ENCODE measurements at places on chromosomes 16 and 17. TPM values are rescaled to one million over a fixed set of nuclear protein-coding genes. Genes with fewer than 3 reads are reported as not detected.

- DNase-seq: no peak
- H3K27me3 ChIP-seq: no peaks in the 10 kb centered on the region
- H3K27ac ChIP-seq: no peak overlapping the region
- H3K4me3 ChIP-seq: no peak overlapping the region
Measured at GRCh38 chr16:11109566-11109965, 146.4 kb downstream of the SOCS1 start.

GRCh38 chr17:51419476-51419875 is 159.1 kb downstream of the UTP18 start:
- H3K4me1 ChIP-seq: no peaks in the 10 kb centered on the region
- H3K36me3 ChIP-seq: no peaks in the 10 kb centered on the region
- DNase-seq: no peak
- no peak overlapping the region for H3K27ac ChIP-seq

- no peaks in the 10 kb centered on the region for H3K36me3 ChIP-seq
- H3K4me3 ChIP-seq: no peak overlapping the region
- H3K27ac ChIP-seq: no peak overlapping the region
Measured at GRCh38 chr16:28910086-28911031, 14.7 kb downstream of the RABEP2 start.

DNA sequence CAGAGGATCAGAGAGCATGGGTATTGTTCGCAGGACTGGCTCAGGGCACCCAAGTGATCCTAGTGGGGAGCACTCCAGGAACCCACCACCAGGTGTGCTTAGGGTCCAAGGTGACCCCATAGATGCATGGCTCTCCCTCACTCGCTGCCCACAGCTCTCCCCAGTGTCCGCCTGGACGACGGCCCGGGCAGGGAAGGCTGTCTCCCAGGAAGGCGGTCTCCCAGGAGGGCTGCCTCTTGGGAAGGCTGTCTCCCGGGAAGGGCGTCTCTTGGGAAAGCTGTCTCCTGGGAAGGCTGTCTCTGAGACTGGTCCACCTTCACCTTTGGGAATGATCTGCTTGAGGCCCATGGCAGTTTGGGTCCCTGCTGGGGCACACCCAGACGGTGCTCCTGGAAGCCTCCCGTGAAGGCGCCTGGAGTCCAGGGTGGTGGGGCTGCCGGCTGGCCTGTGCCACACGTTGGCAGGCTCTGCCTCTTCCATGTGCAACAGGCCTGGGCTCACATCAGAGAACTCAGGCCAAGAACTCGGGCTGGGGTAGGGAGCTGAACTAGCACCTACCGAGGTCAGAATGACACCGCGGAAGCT is 5.0 kb downstream of the ECI1 start:
- H3K4me3 ChIP-seq: no peak overlapping the region
- H3K27me3 ChIP-seq: no peaks in the 10 kb centered on the region
- no peak overlapping the region for H3K27ac ChIP-seq

DNA sequence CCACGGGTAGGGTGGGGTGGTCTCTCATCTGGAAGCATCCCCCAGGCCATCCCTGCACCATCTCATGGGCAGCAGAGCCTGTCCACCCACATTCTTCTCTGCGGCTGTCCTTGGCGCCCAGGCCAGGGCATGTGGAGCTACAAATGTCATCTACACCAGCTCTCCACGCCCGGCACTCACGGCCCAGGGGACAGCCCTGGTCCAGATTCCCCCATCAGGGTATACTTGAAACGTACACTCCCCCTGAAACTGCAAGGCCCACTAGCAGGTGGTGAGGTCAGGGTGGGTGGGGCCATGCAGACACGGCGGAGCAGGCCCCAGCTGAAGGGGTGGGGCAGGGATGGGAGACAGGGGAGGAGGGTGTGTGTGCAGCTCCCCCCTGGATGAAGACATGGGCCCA is 3.2 kb upstream of the SOX8 start:
- no peak overlapping the region for H3K4me3 ChIP-seq
- no peak for DNase-seq
- H3K4me1 ChIP-seq: peaks cover 79% of the 10 kb centered on the region

DNA sequence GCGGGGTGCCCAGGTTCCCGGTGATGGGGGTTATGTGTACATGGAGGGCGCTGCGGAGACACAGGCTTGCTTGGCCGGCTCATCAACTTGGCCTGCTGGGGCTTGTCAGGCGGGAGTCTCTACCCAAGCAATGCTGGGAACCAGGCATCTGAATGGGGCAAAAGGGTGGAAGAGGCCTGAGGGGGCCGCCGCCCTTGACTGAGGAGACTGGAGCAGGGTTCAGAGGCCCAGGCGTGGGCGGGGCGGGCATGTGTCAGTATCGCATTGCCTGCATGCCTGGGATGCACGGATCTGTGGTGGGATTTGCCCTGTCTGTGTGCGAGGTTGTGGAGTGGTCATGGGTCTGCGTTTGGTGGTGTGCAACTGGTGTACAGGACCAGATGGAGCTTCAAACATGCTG is 21.1 kb downstream of the ARHGAP23 start:
- H3K27me3 ChIP-seq: no peaks in the 10 kb centered on the region
- no peaks in the 10 kb centered on the region for H3K36me3 ChIP-seq
- no peak overlapping the region for H3K27ac ChIP-seq

DNA sequence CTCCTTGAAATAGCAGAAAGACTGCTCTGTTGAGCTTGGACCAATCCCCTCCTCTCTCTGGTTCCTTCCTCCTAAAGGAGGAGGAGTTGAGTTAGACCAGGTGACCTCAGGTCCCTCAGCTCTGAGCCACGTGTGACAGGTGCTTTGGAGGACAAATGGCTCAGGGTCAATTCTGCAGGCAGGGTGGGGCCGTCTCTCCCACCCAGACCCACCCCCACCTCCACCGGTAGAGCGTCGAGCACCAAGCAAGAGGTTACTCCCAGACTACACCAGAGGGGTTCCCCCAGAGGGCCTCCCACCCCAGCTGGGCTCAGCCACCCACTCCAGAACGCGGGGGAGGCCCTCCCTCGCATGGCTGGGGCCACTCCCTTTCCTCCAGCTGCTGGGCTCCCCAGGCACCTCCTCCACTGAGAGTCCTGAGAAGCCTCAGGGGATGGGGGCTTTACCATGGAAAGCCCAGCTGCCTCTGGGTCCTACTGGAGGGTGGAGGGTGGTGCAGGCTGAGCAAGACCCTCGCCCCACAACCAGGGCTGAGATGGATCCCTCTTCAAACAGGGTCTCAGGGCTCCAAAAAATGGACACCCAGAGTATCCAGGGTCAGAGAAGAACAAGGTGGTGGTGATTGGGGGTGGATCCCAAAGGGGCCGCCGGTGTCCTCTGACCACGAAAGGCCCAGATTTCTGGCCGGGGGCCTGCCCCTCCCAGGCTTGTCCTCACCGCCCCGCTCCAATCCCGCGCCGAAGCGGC is 7.6 kb downstream of the MYO1C start:
- H3K4me3 ChIP-seq: peak overlapping the region; percentile 78
- no peaks in the 10 kb centered on the region for H3K27me3 ChIP-seq
- H3K4me1 ChIP-seq: peaks cover 58% of the 10 kb centered on the region
- no peaks in the 10 kb centered on the region for H3K36me3 ChIP-seq
- peak overlapping the region; percentile 97 for H3K27ac ChIP-seq
- DNase-seq: peak; percentile 88

- H3K36me3 ChIP-seq: no peaks in the 10 kb centered on the region
- DNase-seq: peak; percentile 35
- no peak overlapping the region for H3K4me3 ChIP-seq
- H3K27me3 ChIP-seq: no peaks in the 10 kb centered on the region
Measured at GRCh38 chr16:46976550-46976949, 3.1 kb upstream of the DNAJA2 start.

GRCh38 chr17:77178050-77178449 is 37.3 kb downstream of the SEC14L1 start:
- no peak overlapping the region for H3K4me3 ChIP-seq
- H3K36me3 ChIP-seq: no peaks in the 10 kb centered on the region
- H3K4me1 ChIP-seq: peaks cover 47% of the 10 kb centered on the region
- H3K27me3 ChIP-seq: no peaks in the 10 kb centered on the region
- no peak for DNase-seq

- no peaks in the 10 kb centered on the region for H3K36me3 ChIP-seq
- peaks cover 11% of the 10 kb centered on the region for H3K4me1 ChIP-seq
- no peaks in the 10 kb centered on the region for H3K27me3 ChIP-seq
- H3K27ac ChIP-seq: no peak overlapping the region
Measured at GRCh38 chr17:69592692-69593350, 178.3 kb downstream of the MAP2K6 start.

DNA sequence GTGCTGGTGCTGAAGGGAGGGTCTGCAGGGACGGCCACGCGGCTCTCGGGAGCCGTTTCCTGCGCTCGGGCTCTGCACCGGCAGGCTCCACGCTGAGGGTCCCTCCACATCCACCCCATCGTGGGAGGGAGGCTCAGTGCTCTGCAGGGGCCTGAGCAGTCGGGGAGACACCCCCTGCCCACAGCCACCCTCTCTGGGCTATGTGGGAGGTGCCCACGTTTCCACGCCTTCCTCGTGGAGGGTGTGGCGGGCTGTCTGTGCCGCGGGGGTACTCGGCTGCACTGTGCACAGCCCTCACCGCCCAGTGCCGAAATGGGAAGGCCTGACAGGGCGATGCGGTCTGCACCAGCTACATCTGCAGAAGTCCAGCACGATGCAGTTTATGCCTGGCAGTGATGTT is 25.5 kb upstream of the ZNF750 start:
- no peak overlapping the region for H3K27ac ChIP-seq
- peaks cover 4% of the 10 kb centered on the region for H3K4me1 ChIP-seq
- DNase-seq: no peak
- H3K27me3 ChIP-seq: no peaks in the 10 kb centered on the region
- no peak overlapping the region for H3K4me3 ChIP-seq

DNA sequence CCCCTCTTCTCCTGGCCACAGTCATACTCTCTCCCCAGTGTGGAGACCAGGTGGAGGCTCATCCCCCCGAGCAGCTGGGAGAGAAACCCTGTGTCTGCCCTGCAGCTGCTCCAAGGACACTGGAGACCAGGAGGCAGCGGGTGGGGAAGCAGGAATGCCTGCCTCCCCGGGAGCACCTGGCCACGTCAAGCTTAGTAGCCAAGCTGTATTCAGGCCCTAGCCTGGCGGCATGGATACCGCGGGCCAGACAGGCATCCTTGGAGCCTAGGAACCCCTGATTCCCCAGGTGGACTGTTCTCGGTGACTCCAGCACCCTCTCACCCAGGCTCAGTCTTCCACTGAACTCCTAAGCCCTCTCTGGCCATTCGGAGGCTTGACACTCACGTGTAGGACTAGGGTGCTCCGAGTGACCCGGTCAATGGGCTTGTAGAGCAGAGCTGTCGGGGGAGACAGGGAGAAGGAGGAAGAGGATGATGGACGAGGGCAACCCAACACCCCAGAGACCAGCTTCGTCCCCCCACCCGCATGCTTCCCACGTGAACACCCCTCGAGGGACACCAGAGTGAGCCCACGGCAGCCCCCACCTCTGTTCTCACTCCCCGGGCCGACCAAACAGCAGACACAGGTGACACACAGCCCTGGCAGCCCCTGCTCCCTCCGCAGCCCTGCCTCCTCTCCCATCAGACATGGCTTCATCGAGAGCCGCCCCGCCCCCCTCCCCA is 76.5 kb downstream of the TIMM22 start:
- H3K27ac ChIP-seq: no peak overlapping the region
- DNase-seq: no peak
- H3K4me3 ChIP-seq: no peak overlapping the region
- peaks cover 9% of the 10 kb centered on the region for H3K4me1 ChIP-seq
- H3K27me3 ChIP-seq: no peaks in the 10 kb centered on the region
- H3K36me3 ChIP-seq: no peaks in the 10 kb centered on the region

- no peak overlapping the region for H3K4me3 ChIP-seq
- H3K4me1 ChIP-seq: peaks cover 33% of the 10 kb centered on the region
- peak overlapping the region; percentile 66 for H3K27ac ChIP-seq
- H3K27me3 ChIP-seq: no peaks in the 10 kb centered on the region
- H3K36me3 ChIP-seq: no peaks in the 10 kb centered on the region
Measured at GRCh38 chr17:82216301-82217119, 3.9 kb upstream of the CCDC57 start.

Gene ICAM2
- total RNA-seq: 16.2 TPM

Gene PITPNM3
- 1.3 TPM for total RNA-seq

Gene AGRP
- not detected for total RNA-seq

Gene MYO15A
- total RNA-seq: 1.3 TPM

Gene MEIOB
- total RNA-seq: 0.26 TPM

Gene SYNGR3
- 1.6 TPM for total RNA-seq

Gene ATAD5
- 1.6 TPM for total RNA-seq

Gene TBC1D3I
- total RNA-seq: not detected

Gene RBFOX1
- total RNA-seq: not detected

Data from body of pancreas (tissue), 4 donors.